ENCODE measurements at places on chromosomes 1 and 21.

DNA sequence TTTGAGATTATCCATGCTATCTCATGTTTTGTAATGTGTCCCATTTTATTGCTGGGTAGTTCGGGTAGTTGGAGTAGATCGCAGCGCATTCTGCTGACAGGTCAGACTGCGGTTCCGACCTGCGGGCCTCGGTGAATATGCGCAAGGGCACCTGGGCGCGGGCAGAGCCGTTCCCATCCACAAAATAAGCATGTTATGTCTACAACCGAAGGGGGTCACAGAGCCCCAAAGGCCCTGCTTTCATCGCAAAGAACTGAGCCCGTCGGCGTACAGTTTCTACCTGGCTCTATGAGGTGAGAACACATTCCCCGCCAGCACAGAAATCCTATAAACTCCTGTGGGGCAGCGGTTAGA, 88.4 kb downstream of the PRKAB2 start:
- DNase-seq = no peak

DNA sequence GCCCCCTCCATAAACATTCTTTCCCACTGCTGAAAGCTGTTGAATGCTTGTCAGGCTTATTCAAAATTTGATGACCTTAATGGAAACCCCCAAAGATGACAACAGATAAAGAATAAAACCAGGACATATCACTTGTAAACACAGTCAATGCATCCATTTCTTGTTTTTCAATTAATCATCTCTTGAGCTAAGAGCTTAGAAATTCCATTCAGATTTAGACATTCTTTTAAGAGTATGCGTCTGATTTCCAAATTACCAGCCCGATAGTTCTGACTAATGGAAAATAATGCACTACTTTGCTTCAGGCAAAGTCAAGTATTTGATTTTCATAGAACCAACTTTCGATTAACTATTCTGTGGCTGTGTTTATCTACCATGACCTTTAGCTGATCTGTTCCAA, 100.6 kb upstream of the RUNX1 start:
- no peak for DNase-seq

DNA sequence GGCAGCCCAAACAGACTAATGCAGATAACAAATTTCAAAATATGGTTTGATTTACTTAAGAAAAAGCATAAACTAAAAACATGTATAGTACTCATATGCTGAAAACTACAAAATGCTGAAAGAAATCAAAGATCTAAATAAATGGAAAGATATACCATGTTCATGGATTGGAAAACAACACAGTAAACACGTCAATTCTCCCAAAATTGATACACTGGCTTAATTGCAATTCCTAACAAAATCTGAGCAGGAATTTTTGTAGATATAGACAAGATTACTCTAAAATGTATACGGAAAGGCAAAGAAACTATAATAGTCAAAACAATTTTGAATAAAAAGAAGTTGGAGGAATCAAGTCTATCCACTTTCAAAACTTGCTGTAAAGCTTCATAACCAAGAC, 21.0 kb downstream of the SLC19A1 start:
- DNase-seq = no peak

GRCh38 chr1:36624466-36624865, 141.8 kb upstream of the CSF3R start:
- DNase-seq = no peak

- no peak for DNase-seq
Observed at GRCh38 chr1:181545395-181545794, 62.1 kb downstream of the CACNA1E start.

- DNase-seq = no peak
Observed at GRCh38 chr1:29901624-29902325, 665.5 kb downstream of the PTPRU start.

DNA sequence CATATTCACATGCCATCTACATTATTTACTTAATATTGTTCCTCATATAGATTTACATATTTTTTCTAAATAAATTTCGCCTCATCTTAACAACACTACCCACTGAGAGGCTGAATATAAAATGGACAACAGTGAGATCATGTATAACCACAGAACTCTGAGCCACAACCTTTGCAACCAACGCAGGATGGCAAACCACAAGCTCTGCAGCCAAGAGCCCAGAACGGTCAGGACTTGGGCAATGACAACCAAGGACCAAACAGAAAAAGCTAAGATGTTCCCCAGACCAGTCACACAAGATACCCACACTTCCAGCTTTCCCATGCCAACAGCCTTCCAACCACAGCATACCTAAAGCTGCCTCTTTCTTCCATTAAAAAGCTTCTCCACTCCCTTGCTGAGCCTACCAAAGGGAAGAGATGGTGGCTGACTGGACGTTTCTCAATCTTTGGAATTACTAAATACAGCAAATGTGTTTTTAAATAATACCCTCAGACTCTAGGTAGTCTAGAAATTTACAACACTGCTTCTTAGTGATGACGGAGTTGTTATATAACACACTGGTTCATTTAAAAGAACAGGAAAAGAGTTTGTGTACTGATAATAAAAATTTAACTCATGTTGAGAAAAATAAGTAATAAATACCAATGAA, 117.9 kb downstream of the AKT3 start:
- no peak for DNase-seq

GRCh38 chr1:113166473-113166872, 93.5 kb downstream of the LRIG2 start:
- no peak for DNase-seq

DNA sequence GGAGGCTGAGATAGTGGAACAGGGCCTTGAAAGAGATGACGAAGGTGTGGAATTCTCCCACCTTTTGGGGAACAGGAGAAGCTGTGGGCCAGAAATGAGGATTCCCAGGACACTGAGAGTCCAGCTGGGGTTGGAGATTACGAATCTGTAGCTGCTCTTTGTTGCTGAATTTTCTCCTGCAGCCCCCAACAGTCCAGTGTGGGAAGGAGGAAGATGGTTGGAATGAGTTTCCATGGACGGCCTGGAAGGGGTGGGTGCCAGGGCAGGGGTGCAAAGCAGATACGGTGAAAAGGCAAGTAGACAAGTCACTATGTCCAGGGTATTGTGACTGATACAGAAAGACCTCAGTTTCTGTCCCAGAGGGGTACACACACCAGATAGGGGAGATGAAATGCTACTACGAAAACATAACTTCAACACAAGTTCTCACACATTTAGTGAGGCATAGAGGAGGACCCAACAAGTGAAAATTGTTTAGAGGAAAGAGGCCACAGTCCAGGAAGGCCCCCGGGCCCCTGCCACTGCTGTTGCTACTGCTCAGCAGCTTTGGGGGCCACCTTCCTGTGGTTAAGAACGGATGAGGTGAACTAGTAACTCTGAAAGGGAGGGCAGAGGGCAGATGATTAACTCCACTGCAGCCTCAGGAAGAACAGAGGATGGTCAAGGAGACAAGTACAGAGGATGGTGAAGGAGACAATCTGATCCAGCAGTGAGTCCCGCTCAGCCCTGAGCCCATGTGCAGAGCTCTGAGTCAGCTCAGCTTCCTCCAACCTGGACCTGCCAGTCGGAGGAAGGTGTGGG, 7.3 kb downstream of the CD244 start:
- no peak for DNase-seq

GRCh38 chr1:161378014-161378413, 10.3 kb upstream of the CFAP126 start:
- no peak for DNase-seq

GRCh38 chr1:182213163-182213562, 151.7 kb upstream of the ZNF648 start:
- no peak for DNase-seq

- peak; percentile 49 for DNase-seq
Observed at GRCh38 chr1:100448366-100448765, 89.6 kb upstream of the GPR88 start.

GRCh38 chr1:54413295-54413694, 7.1 kb upstream of the SSBP3 start:
- no peak for DNase-seq

DNA sequence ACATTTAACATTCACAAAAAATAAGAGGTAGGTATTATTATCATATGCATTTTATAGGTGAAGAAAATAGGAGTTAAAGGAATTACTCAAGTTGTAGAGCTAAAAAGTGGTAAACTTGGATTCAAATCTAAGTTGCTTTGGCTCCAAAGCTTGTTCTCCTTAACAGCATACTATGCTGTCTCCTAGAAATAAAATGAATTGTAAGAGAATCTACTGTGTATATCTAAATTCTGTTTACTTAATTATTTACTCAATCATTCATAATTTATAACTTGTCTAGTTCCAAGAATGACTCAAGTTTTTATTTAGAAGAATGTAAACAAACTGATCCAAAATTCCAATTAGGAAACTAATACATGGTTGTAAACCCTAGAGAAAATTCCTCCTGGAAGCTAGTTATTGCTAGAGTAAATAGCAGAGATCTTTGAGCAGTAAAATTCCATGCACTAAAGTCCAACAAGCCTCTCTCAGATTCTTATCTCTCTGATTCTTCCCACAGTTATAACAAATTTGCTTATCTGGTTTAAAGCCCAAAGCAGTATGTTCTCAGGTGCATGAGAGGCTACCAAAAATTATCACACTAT, 132.5 kb upstream of the DPT start:
- no peak for DNase-seq

- no peak for DNase-seq
Observed at GRCh38 chr1:153985341-153985912, 712 bp downstream of the RAB13 start.

DNA sequence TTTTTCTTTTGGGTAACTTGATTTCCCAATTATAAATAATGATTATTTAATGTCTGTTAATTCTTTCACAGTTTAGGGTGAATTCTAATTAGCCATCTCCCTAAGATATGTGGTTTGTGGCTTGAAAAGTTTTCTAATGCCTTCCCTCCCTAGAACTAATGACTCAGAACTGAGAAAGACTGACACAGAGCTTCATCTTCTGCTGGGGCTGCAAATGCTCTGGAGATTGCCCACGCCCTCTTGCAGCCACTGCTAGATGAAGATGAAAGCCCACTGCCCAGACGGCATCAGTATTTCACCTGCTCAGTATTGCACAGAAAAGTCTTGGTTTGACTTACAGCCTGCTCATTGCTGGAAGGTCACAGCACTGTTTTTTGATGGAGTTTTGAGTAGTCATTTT, 101.5 kb downstream of the ST6GALNAC3 start:
- no peak for DNase-seq

DNA sequence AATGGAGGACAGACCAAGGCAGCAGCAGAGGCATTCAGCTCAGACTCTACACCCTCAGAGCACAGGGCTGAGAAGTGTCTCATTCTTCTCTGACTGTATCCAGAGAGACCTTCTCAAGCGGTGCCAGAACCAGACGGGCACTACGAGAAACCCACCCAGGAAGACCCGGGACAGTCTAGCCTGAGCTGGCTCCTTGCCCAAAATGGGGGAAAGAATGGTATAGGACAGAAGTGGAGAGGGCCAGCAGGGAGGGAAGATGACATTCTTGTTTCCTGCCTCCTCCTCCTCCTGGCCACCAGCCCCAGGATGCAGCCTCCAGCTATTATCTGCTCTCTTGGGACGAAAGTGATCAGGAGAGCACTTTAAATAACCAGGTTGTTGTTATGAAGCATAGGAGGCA, 22.6 kb upstream of the PRELP start:
- no peak for DNase-seq

- no peak for DNase-seq
Observed at GRCh38 chr1:166902279-166902678, 26.2 kb upstream of the TADA1 start.

DNA sequence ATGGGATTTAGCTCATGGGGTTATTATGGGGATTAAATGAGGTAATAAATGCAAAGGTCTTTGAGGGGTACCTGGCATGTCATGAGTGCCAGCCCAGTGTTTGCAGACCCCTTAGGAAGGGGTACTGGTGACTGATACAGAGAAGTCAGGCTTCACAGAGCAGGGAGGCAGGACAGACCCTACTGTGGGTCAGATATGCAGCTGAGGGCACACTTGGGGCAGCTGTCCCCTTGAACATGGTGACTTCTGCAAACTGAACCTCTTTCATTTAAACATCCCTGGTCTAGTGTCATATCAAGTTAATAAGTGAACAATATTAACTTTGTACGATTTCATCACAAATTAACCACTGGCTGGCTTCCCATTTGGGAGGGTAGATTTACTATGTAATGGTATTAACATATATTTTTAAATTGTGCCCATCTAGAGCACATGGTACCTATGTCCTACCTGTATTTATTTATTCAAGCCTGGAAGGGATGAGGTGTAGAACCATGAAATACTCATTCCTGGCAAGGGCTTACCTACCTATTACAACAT, 25.9 kb downstream of the STPG1 start:
- DNase-seq = no peak

- DNase-seq = no peak
Observed at GRCh38 chr1:20252587-20252986, 38.1 kb upstream of the VWA5B1 start.

GRCh38 chr1:225769687-225770086, 7.9 kb upstream of the SRP9 start:
- DNase-seq = no peak

- DNase-seq = no peak
Observed at GRCh38 chr1:25985171-25985570, 12.7 kb downstream of the PAFAH2 start.

DNA sequence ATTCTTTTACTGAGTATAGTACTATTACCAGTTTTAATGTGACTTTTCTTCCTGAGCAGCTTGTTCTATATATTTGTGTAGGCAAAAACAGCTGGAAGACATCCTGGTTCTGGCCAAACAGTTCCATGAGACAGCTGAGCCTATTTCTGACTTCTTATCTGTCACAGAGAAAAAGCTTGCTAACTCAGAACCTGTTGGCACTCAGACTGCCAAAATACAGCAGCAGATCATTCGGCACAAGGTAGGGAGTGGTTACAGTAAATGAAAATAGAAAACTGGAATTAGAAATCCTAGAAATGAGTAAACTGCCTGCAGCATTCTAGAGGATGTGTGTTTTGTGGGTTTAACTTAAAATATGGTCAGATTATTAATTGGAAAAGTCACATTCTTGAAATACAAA, 64.1 kb upstream of the BMP8A start:
- no peak for DNase-seq

DNA sequence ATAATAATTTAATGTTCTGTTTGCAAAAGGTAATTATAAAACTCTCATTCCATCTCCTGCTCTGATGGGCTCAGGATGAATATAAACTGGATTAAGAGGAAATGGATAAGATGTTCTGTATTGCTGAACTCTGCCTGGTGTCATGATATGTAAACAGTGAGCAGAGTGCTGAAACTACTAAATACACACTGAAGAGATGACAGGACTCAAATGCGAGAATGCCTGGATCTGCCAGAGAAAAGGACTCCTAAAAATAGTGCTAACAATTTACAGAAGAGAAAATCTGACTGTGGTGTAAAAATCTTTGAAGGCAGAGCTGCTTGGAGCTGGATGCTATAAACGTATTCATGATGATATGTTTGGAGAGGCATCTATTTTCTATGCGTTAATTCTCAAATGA, 303.2 kb downstream of the RWDD3 start:
- no peak for DNase-seq
